Motor neuron (in vitro differentiated cells): ENCODE measurements at places on chromosomes 6 and 20. TPM values are rescaled to one million over a fixed set of nuclear protein-coding genes. Genes with fewer than 3 reads are reported as not detected.

Gene ZSCAN31
- total RNA-seq: 8.7 and 9.1 TPM in 2 replicates

GRCh38 chr20:44447827-44448419 lies 27.8 kb upstream of the TTPAL start:
- no peak for ATAC-seq

- no peak for ATAC-seq
Measured at GRCh38 chr6:140036196-140036595, 661.7 kb upstream of the CITED2 start.

DNA sequence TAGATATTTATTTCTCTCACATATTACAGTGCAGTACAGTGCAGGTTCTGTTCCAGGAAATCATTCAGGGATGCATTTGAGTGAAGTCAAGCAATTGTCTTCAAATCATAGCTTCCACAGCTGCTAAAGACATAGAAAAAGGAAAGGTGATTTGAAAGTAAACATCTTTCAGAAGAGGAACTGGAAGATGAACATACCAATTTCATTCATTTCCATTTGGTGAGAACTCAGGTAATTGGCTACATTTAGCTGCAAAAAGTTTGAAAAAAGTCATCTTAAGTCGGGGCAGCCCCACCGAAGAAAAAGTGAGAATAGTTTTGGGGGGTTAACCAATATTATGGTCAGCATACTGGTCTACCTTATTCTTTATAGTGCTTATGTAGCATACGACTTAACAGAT lies 61.4 kb upstream of the IL20RA start:
- ATAC-seq: no peak

- peak; percentile 13 for ATAC-seq
Measured at GRCh38 chr20:63652192-63652980, 838 bp downstream of the STMN3 start.

- ATAC-seq: peak; percentile 71
Measured at GRCh38 chr6:168856914-168857313, 396.7 kb downstream of the THBS2 start.

DNA sequence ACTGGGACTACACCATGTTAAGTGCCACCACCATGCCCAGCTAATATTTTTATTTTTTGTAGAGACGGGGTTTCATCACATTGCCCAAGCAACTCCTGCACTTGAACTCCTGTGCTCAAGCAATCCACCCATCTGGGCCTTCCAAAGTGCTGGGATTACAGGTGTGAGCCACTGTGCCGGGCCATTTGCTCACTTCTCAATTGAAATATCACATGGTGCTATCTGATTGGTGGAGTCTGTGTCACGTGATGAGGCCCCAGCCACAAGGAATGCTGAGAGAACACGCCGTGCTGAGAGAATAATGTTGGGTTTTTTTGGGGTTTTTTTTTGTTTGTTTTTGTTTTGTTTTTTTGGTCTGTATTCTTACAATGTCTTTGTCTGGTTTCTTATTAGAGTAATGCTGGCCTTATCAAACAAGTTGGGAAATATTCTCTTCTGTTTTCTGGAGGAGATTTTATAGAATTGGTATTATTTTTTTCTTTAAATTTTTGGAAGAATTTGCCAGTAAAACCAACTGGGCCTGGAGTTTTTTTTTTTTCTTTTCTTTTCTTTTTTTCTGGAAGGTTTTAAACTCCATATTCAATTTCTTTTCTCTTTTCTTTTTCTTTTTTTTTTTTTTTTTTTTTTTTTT lies 183.2 kb upstream of the KCNG1 start:
- no peak for ATAC-seq

Gene PAK5
- total RNA-seq: 9.6 and 21.5 TPM in 2 replicates

GRCh38 chr6:137968901-137969300 lies 101.8 kb downstream of the TNFAIP3 start:
- no peak for ATAC-seq

Gene KIF25
- total RNA-seq: not detected in 2 replicates

DNA sequence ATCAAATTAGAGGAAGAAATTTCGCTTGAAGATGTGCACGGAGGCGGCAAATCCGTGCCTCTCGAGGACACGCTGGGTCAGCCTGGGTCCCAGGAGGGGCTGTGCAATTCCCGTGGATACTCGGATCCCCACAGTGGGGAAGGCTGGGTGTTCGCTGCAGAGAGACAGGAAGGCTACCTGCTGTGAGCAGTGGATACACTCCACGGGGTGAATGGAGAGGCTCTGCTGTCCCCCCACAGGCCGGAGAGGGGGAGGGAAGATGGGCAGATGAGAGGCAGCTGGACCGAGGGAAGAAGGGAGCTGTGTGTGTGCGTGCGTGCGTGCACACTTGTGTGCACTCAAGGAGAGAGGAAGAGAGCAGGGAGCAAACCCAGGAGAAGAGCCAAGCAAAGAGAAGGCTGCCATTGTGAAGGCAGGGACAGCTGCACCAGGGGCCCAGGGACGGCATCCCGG lies 57.3 kb downstream of the SULF2 start:
- ATAC-seq: no peak

Gene OTOR
- total RNA-seq: not detected in 2 replicates

Gene SPEF1
- 0.15 TPM in 1 of 2 replicates, not detected in the other for total RNA-seq

DNA sequence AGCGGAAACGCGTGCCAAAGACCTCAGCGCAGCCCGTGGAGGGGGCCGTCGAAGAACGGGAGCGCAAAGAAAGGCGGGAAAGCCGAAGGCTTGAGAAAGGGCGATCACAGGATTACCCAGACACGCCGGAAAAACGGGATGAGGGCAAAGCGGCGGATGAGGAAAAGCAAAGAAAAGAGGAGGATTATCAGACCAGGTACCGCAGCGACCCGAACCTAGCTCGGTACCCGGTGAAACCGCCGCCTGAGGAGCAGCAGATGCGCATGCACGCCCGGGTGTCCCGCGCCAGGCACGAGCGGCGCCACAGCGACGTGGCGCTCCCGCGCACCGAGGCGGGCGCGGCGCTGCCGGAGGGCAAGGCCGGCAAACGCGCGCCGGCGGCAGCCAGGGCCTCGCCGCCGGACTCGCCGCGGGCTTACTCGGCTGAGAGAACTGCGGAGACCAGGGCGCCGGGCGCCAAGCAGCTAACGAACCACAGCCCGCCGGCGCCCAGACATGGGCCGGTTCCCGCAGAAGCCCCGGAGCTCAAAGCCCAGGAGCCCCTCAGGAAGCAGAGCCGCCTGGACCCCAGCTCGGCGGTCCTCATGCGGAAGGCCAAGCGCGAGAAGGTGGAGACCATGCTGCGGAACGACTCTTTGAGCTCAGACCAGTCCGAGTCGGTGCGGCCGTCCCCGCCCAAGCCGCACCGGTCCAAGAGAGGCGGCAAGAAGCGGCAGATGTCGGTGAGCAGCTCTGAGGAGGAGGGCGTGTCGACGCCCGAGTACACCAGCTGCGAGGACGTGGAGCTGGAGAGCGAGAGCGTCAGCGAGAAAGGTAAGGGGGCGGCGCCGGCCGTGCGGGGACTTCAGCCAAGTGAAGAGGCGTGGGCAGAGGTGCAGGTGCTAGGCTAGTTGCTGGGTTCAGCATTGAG lies 296.2 kb downstream of the RIMS1 start:
- peak; percentile 96 for ATAC-seq

DNA sequence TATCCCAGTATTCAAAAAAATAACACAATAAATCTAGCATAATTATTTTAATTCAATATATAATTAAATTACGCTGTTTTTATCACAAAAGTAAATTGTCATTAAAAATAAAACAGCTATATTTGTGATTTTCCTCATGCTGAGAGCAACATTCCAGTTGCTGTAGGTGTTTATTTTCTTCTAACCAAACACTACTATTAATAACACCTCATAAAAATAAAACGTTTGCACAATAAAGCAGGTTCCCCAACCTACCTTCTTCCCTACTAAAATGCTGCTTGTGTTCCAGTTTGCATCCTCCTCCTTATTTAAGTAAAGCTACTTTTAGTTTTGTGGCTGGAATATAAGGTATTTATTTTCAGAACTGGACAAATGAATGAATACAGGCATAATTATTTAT lies 108.2 kb upstream of the LGSN start:
- ATAC-seq: no peak

DNA sequence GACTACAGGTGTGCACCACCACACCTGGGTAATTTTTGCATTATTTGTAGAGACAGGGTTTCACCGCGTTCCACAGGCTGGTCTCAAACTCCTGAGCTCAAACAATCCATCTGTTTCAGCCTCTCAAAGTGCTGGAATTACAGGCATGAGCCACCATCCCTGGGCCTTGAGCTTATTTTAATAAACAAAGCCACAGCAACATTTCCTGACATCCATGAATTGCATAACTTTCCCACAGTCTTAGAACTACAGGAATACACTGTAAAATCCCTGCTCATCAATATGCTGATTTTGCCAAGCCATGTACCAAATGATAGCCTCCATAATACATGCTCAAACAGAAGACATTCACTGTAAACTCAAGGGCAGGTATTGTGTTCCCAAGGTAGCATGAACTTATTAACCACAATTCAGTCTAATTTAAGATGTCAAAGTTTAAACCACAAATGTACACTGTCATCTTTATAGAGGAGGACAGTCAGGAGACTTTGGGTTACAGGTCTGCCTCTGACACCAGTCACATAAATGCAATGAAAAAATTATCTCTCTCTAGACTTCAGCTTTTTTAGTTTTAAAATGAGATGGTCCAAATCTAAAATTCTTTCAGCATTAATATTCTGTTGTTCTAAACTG lies 40.0 kb downstream of the NUDT3 start:
- no peak for ATAC-seq

- no peak for ATAC-seq
Measured at GRCh38 chr6:67606906-67607828, 1027.9 kb upstream of the ADGRB3 start.

DNA sequence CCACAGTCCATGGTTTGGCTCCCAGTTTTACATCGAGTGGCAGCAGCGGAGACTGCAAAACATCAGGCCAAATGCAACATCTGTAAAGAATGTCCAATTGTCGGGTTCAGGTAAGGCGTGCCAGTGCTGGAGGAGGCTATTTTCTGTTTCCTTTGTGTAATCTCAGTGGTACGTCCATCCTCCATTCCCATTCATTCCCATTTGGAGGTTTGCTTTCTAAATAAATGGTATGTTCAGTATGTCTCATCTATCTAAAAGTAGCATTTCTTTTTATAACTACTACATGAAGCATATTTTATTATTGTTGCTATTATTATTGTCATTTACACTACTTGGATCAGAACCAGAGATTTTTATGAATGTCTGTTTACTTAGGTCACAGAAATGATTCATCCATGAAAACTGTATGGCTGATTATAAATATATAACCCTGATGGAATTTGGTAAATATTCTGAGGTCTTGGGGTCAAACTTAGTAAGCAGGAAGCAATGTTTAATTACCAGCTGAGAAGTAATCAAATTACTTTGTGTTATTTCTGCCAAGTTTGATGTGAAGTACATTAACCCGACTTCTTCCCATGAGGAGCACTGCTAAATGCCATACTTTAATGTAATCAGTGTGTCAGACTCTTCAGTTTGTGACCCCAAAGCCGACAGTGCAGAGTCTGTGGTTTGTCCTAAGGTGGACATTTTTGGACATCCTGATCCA lies 512.9 kb downstream of the UTRN start:
- ATAC-seq: no peak

- ATAC-seq: no peak
Measured at GRCh38 chr20:10350188-10350842, 83.7 kb downstream of the MKKS start.

GRCh38 chr6:163635731-163636364 lies 221.3 kb downstream of the QKI start:
- ATAC-seq: peak; percentile 86

DNA sequence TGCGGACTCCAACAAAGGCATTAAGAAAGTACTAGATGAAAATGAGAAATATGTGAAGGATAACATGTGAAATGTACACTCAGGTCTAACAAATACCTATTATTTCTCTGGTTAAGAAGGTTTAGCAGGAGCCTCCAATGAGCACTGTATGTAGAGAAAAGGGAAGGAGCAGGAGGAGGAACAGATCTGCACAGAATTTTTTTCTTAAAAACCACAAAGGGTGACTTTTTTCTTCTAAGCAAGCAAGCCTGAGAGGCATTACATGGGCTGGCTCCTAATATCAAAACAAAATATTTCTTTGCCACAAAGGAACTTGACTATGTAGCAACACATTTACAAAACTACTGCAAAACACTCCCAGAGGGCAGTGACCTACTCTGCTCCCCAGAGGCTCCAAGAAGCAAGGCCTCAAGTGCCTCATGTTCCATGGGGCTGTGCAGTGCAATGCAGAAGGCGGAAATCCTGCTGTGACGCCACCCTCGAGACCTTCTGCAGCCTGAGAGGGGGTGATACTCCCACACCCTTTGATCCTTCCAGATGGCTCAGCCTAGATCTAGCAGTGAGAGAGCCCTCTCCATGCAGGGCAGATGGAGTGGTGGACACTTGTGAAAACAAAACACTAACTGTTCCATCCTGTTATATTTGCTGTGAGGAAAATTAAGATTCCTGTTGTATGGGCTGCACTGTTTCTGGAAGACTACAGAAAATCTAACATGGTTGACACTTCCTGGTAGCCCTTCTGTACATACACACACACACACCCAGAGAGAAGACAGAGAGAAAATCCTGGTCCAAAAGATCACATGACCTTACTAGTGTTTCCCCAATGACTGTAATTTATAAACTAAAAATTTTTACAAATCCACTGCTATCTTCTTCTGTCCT lies 36.0 kb upstream of the SMIM29 start:
- ATAC-seq: no peak

DNA sequence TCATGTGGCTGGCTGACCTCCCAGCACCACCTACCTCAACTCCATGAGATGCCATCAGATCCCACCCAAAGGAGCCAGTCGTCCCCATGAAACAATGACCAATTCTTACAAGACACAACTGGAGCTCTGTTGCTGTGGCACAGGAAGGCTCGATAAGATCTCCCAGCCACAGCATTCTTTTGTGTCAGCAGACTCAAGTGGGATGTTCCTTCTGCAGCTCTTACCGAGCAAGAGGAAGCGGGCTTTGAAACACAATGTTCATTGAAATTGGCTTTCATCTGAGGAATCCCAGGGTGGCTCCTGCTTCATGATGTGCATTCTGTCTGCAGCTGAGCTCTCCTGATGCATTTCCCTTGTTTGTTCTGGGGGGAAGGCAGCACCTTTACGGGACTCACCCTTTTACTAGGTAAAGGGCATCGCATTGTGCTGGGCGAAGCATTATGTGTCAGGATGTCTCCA lies 222.0 kb upstream of the SGK1 start:
- ATAC-seq: no peak

Gene RSPH4A
- total RNA-seq: 1.1 and 1.4 TPM in 2 replicates

Gene FNDC1
- 0.05 and 0.21 TPM in 2 replicates for total RNA-seq

Gene CDH26
- total RNA-seq: 1.1 TPM in 2 replicates
